ENCODE measurements at places on chromosomes 6 and 20.

DNA sequence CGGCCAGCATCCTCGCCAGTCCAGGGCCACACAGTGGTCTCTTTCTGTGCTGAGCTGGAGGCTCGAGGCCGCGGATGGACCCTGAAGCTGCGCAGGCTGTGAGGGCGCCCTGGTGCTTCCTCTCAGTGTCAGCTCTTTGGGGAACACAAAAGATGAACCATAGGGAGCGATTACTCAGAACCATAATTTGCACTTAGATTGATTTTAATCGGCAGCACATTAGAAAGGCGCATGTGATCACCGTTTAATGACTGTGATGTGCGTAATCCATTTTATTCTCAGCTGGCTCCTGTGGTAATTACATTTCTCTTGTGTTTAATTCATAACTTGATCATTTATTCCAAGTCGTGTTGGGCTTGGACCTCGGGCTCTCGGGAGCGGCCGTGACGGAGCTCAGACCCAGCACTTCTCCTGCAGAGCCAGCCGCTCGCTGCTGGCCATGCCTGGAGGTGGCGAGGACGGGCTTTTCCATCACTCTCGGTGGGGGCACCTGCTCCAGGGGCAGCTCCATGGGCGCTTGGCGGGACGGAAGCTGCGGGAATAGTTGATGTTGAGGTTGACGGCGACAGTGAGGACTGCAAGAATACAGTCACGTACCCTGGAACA lies 25.6 kb upstream of the NTSR1 start:
- no peak for DNase-seq

DNA sequence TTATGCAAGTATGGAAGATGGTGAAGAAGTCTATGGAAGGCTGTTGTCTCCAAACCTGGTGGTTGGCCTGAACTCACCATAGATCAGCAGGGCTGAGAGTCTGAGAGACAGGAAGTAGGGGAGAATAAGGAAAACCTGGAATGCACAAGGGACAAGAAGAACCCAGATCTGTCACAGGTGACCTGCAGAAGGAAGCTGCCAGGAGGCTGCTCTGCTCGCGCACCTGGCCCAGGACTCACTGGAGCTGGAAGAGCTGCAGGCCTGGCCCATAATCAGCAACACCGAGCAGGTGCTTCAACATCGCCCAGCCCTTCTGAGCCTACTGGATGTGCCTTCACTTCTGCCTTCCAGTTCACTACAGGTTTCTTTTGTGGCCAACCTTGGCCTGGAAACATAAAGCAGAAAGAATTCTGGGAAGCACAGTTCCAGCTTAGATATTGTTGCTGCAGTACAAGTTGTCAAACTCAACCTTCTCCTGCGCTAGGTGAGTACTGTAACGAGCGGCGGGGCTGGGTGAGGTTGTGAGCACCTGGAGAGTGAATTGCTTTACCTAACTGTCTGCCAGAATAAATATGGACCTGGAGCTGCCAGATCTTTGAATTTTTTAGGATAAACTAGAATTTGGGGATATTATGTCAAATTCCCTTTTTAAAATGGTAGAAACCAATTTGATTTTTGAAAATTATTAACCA lies 82.4 kb downstream of the CDH26 start:
- no peak for DNase-seq

DNA sequence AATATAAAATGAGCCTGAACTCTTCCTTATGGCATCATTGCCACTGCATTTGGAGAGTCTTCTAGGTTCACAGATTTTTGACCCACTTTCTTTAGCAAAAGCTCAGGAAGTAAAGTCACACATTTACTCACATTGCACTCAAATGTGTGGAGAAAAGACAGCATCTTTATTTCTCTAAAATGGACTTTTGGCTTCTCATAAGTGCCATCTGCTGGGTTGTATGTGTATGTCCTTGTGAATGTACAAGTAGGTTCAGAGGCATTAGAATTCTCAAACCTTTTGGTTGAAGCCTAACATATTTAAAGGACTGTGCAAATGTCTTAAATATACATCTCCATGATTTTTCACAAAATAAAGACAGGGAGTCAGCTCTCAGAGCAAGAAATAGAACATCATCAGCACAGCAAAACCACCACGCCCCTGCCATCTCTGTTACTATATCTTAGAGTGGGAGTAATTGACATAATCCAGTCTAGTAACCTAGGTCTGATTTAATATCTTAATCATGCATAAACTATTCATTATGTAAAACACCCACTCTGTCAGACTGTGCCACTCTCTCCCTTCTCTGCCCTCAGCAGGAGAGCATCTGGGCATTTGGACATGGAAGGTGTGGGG lies 42.2 kb upstream of the SPTLC3 start:
- no peak for DNase-seq

DNA sequence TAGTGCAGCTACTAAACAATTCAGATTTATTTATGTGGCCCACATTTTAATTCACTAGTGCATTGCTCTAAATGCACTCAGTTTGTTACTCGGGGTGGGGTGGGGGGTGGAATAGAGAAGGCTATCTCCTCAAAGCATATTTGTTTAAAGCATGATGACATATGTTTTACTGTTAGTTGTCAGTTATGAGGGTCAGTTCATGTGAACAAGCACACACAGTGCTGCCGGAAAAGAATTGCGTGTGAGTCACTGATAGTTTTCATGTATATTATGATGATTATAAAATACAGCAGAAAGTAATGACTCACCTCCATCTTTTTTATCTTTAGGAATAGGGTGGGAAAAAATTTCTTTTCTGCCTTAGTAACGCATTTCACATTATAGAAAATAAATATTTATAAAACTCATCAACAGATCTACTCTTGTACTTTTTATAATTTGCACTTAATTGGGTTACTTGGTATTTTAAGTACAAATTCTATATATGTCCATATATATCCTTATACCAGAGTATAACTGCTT lies 42.2 kb upstream of the STXBP5 start:
- DNase-seq, result no peak

- no peak for DNase-seq
Measured at GRCh38 chr6:166927935-166928643, 28.3 kb downstream of the RNASET2 start.

All from DND-41 (cell line).